Adipocyte (in vitro differentiated cells): ENCODE measurements at places on chromosomes 13 and 19.
A peak's percentile ranks its signal among the peaks of the same experiment; 100 is the strongest.

DNA sequence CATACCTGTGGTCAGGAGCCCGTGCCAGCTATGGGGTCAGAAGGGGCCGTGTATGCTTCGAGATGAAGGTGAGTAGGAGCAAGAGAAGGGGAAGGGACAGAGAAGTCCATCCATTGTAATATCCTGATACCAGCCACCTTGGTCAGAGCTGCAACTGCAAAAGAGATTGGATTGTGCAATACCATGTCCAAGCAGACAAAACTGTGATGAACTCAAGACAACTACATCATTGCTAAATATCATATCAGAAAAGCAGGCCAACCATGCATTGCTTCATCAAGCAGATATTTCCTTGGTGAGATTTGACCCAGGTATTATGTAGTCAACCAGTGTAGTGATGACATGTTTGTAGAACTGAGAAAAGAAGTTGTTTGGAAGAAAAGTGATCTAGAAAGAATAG, 12.1 kb downstream of the HNRNPUL1 start:
- DNase-seq = peak; percentile 65

DNA sequence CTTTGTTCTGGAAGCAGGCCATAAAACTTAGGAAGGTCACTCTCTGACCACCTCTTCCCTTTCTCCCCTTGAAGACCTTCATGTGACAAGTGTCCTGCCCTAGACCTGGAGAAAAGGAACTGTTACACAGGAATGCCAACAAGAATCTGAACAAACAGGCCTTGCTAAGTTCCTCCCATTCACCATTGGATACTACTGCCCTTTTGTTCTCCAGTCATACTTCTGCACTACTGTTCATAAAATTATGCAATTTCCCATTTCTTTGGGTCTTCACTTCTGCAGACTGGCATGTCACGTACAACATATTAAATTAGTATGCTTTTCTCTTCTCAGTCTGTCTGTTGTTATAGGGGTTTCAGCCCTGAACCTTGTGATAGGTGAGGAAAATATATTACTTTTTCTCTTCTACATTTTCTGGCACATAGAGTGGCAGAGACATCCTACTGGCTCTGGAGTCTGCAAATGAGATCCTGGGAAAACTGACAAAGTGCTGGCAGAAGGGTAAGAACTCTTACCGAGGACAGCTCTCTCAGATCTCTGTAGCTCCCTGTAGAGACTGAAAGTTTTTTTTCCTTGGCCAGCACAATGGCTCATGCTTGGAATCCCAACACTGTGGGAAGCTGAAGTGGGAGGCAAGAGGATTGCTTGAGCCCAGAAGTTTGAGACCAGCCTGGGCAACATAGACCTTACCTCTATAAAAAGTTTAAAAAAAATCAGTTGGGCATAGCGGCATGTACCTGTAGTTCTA, 87.6 kb upstream of the SPRY2 start:
- no peak for DNase-seq

GRCh38 chr13:25963674-25964073, 88.1 kb downstream of the SHISA2 start:
- DNase-seq = peak; percentile 15

DNA sequence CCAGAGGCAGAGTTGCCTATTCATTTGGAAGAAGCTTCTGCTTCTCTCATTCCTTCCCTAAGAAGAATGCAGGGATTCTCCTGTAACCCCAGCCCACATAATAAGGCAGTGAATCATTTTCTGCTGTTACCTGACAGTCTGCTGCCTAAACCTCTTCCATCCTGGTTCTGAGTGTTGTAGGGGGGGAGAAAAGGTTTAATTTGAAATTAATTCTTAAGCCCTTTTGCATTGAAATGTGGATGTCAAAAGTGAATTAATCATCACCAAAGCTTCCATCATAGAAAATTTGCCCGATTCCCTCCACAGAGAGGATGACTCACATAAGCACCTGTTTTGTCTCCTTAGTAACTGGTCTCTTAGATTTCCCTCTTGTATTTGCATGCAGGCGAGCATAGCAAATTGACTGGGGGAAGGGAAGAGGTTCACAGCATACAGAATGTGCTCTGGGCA, 146.7 kb upstream of the FNDC3A start:
- no peak for DNase-seq

GRCh38 chr19:10653482-10653731, 739 bp upstream of the ILF3 start:
- DNase-seq = no peak

DNA sequence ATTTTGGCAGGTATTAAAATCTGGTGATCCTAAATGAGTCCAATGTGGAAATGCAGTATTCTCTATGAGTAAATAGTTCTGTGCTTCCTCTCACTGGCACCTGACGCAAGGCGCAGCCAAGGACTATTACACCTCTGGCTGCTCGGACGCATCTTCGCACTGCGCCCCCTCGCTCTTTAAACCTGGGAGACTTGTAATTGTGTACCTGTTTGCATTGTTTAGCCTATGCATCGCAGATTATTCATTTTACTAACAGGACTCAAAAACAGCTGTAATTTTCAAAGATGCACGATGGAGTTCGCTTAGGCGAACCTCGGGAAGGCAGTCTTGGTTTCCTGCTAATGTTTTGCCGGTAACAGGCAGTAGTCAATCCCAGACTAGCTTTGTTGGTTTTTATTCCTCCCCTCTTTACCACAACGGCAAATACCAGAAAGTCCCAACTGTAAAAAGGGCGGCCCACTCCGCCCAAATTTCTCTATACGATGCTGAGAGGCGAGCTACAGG, 113.2 kb downstream of the KCNRG start:
- no peak for DNase-seq

GRCh38 chr13:113906571-113906970, 42.7 kb upstream of the GAS6 start:
- no peak for DNase-seq

DNA sequence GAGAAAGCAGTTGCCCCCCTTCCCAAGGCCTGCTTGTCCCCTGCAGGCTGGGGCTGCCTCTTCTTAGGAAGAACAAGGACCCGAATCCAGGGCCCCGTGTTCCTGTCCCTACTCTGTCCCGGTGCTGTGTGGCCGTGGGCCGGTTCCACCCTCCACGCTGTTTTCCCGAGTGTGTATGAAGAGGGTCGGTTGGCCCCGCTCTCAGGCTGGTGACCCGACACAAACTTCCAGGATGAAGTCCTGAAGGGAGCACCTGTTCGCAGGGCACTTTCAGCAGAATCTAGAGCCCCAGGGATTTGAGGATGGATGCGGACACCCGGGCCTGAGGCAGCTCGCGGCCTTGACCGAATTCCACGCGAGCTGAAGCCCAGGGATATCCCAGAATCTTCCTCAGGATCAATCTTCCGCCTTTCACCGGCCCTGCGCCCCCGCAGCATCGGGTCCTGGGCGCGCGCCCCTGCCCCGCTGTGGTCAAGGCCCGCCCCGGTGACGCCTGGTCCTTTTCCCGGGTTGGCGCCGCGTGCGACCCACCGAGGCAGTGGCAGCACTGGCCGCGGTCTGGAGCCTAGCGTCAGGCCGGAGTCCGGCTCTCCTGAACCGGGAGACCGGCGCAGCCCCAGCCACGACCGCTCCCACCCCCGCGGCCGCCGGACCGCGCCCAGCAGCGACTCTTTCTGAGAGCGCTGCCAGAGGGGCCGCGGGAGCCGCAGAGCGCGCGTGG, 528 bp upstream of the CHST8 start:
- no peak for DNase-seq

DNA sequence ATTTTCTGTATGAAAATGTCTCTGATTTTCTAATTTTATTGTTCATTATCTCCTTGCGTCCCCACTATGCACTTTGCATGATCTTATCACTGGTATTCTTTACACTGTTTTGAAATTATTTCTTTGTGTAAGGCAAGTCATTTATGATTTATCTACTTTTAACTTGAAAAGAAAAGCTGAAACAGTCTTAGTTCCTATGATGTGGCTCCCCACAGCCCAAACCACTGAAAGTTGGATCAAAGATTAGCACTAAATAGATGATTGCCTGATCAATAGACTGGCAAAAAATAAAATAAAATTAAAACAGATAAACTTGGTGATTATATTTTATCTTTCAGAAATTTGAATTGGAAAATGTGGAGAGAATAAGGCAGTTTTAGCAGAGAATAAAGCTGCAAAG, 1101.9 kb downstream of the PCDH9 start:
- no peak for DNase-seq

DNA sequence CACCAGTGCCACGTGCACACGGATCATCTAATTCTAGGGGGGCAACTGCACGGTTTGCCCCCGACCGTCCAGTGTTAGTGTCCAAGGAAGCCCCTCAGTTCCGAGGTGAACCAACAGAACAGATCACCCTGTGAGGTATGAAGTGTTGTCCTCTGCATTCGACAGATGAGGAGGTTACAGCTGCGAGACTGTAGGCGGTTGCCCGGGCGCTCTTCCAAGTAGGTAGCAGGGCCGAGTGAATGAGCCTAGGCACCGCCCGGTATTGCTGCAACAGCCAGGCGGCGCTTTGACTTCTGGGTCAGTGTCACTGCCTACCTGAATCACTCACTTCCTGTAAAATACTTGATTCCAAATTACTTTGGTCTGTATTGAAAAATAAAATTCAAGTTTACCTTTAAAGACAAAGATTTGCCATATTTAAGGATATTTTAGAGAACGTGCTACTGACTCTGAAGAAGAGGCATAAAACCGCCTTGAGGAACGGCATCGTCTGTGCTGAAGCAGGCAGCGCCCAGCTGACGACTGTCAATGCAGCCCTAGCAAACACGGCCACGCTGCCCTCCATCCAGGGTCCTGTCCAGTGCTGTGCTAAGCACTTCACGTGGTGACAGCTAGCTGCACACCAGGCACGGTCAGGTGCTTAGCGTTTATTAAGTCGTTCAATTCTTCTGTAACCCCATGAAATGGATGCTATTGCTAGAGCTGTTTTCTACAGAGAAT, 19.3 kb upstream of the RASA3 start:
- no peak for DNase-seq

GRCh38 chr13:45700971-45701900, 884 bp upstream of the CBY2 start:
- no peak for DNase-seq

- peak; percentile 85 for DNase-seq
Measured at GRCh38 chr13:29594303-29594709, 1.2 kb downstream of the SLC7A1 start.

DNA sequence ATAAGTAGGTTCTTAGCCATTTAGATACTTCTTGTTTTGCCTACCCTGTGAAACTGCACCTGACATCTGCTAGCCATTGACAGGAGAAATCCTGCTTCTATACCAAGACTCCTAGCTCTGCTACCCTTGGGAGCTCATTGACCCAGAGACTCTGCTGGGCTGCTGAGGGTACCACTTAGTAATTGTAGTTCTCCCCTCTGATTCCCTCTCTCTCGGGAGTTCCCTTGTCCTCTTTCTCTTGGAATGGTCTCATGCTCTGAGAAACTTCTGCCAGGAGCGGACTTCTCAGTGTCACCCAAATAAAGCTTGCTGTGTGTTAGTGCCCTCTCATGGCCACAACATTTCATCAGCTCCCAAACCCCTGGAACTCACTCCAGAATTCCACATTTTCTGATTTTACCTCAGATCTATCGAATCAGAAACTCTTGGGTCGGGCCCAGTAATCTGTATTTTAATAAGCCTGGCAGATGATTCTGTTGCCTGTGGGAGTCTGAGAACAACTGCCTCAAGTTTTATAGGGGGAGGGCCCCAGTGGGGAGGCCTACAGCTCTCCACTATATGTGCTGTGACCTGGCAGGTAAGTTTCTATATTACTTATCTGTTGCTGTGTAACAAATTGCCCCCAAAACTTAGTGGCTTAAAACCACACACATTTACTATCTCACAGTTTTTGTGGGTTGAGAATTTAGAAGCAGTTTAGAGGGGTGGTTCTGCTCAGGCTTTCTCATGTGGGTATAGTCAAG, 221.1 kb downstream of the TDRD3 start:
- peak; percentile 27 for DNase-seq

- DNase-seq = peak; percentile 96
Measured at GRCh38 chr19:17469481-17470067, 750 bp upstream of the SLC27A1 start.

DNA sequence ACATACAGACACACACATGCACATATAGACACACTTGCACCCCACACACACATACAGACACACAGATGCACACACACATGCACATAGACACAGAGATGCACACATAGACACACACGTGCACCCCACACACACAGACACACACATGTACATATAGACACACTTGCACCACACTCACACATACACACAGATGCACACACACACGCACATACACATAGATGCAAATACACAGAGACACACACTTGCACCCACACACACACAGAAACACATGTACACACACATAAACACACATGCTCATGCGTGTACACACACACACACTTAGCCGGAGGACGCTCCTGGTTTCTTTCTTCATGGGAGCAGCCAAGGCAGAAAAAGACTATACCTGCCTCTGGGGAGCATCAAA, 10.0 kb downstream of the COL4A2 start:
- DNase-seq = no peak

- peak; percentile 92 for DNase-seq
Measured at GRCh38 chr19:10533646-10534386, 9.9 kb upstream of the ATG4D start.

GRCh38 chr13:20991741-20992520, 69.5 kb downstream of the LATS2 start:
- no peak for DNase-seq

DNA sequence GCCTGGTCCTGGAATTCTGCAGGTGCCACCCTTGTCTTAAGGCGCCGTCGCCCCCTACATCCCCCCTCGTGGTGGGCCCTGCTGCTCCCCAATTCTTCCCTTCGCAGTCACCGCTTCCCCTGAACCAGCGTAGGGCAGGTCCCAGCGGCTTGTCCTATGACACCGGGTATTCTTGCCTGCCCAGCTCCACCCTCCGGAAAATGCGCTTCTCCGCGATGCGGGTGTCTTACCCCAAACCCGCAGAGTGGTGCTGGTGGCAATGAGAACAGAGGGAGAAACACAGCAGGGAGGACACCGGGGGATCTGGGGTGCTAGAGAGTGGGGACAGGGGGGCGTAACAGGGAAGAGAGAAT, 9.0 kb downstream of the ZNF808 start:
- DNase-seq = peak; percentile 12

DNA sequence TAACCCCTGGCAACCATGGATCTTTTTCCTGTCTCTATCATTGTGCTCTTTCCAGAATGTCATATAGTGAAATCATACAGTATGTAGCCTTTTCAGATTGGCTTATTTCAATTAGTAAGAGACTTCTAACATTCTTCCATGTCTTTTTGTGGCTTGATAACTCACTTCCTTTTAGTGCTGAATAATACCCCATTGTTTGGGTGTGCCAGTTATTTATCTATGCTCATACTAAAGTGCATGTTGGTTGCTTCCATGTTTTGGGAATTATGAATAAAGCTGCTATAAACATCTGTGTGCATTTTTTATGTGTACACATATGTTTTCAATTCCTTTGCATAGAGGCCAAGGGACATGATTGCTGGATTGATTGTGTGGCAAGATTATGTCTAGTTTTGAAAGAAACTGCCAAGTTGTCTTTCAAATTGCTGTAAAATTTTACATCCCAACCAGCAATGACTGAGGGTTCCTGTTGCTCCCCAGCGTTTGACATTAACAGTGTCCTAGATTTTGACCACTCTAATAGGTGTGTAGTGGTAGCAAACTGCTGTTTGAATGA, 358.9 kb downstream of the ITGBL1 start:
- peak; percentile 4 for DNase-seq
